Kidney capillary endothelial cell (primary cell): ENCODE measurements at places on chromosomes 16 and 17.
A peak's percentile ranks its signal among the peaks of the same experiment; 100 is the strongest.

- no peak for DNase-seq
Observed at GRCh38 chr16:4689091-4689671, 4.2 kb upstream of the NUDT16L1 start.

DNA sequence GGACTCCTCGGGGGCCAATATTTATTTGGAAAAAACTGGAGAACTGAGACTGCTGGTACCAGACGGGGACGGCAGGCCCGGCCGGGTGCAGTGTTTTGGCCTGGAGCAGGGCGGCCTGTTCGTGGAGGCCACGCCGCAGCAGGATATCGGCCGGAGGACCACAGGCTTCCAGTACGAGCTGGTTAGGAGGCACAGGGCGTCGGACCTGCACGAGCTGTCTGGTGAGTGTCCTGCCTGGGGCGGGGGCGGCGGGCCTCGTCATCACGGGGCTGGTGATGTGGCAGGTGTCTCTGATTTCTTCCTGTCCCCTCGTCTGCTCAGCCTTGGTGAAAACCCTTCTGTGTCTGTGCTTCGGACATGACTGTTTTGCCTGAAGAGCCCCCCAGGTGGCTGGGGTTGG lies 5.7 kb downstream of the METRNL start:
- DNase-seq, result no peak

DNA sequence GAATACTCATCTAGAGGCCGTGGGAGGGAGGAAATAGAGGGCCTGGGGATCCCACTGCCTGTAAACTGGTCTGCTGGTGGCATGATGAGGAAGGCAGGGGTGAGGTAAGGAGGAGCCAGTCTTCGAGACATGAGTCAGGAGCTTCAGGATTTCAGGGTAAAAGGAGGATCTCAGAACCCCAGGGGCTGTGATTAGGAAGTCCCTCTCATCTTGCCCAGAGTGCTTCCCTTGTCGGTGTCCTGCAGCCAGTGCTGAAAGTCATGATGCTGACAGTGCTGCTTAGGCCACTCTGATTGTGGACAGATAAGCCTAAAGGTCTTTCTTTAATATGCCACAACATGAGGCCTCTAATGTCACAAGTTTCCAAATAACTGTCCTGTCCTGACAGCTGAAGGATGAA lies 29.6 kb downstream of the COG4 start:
- no peak for DNase-seq

- no peak for DNase-seq
Observed at GRCh38 chr17:76841776-76842405, 26.3 kb upstream of the MGAT5B start.

- no peak for DNase-seq
Observed at GRCh38 chr17:49618028-49618611, 42.4 kb downstream of the NXPH3 start.

GRCh38 chr17:76174037-76174436 lies 33.0 kb upstream of the FOXJ1 start:
- DNase-seq, result no peak

DNA sequence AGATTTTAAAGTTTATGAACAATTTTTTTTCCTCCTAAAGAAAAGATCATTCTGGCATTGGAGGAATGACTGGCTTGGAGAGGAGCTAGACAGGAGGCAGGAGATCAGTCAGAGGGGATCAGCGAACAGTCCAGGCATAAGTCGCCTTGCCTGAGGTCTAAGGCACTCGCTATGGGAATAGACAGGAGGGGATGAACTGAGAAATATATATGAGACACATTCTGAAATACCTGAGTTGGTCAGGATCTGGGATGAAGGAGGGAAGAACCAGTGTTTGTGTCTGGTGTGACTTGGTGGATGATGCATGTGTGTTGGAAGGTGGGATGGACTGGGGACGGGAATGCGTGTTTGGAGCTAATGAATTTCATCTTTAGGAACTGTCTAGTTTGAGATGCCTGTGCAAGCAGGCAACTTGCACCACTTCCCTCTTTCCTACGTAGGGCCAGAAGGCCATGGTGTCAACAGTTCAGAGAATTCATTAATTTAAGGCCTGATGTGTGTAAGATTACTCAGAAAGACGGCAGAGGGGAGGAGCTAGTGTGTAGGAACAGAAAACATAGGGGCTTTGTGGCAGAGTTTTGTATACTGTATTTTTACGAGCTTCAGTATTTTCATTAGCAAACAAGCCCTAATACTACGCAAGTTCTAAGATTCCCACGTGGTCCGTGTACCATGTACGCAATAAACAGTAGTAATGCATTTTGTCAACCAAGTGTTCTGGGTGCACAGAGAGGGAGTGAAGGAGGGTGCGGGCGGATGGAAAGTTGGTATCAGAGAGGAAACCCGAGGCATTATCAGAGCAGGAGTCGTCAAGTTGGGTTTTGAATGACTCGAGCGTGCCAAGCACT lies 825 bp downstream of the HEATR6 start:
- DNase-seq, result no peak

- DNase-seq, result no peak
Observed at GRCh38 chr17:17063546-17064122, 21.4 kb downstream of the MPRIP start.

- DNase-seq, result no peak
Observed at GRCh38 chr17:81046132-81046769, 11.3 kb downstream of the BAIAP2 start.

DNA sequence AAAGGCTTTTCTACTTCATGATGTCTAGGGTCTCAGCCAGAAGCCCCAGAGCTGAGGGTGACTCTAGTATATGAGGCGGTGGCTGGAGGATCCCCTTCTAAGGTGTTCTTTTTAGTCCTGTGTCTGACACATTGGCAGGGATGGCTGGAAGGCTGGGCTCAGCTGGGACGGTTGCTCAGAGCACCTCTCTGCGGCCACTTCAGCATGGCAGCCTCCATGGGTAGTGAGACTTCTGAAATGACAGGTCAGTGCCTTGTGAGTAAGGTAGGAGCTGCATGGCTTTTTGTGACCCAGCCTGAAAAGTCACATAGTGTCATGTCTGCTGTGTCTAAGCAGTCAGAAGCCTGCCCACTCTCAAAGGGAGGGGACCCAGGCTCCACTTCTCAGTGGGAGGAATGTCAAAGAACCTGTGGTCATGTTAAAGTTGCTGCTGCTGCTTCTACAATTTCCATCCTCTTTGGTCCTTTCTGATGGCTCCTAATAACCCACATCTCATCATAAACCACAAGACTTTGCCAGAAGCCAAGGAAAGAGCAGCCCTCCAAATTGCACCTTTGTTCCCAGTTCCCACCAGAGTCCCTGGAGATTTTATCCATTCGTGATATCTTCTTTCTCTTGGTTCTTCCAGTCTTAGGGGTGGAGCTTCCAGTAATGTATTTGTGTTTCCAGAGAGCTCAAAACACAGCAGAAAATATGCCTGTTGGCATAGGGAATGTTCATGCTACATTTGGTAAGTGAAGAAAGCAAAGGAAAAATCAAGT lies 15.4 kb upstream of the KCNG4 start:
- DNase-seq, result no peak

GRCh38 chr17:82400830-82401229 lies 17.3 kb upstream of the HEXD start:
- no peak for DNase-seq

- DNase-seq, result no peak
Observed at GRCh38 chr16:57479976-57480753, 6.1 kb downstream of the DOK4 start.

GRCh38 chr16:70267516-70267915 lies 15.8 kb upstream of the EXOSC6 start:
- peak; percentile 50 for DNase-seq

DNA sequence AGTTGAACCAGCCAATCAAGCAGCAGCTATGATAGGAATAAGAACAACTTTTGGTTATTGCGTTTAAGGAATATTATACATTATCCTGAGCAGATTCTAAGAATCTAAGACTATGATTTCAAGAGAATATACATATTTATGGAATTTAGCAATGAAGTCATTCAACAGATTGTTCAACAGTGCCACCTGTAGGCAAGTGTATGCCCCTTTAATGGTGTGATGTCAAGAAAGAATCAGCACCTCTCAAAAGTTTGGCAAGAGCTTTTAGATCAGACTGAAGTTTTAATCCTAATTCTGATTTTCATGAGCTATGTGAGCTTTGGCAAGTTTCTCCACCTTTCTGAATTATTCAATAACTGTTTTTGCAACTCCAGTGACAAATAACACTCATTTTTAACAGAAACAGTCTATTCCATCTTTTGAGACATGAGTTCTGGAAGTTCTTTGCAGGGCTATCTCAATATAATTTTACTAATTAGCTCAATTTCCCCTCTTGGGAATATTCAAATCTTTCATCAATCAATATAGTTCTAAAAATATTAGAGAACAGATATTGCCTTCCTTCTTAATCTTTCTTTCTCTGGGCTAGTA lies 474.3 kb upstream of the TOM1L1 start:
- no peak for DNase-seq

DNA sequence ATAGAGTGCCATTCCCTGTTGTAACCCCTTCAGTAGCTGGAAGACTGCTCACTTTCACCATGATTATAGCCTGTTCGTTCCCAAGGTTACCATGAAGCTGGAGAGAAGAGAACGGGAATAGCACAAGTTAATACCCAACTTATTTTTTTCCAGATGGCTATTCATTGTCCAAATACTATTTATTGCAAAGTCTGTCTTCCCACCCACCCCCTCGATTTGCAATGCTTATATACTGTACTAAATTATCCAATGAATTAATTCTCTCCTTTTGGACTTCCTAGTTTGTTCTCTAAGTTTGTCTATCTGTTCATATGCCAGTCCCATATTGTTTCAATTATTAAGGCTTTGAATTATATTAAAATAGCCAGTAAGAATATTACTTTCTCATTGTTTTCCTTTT lies 231.0 kb downstream of the RAB11FIP4 start:
- DNase-seq, result no peak

GRCh38 chr17:63171428-63172393 lies 205.7 kb downstream of the TANC2 start:
- no peak for DNase-seq

GRCh38 chr17:69723741-69724140 lies 309.2 kb downstream of the MAP2K6 start:
- peak; percentile 47 for DNase-seq

GRCh38 chr16:79283578-79283977 lies 317.0 kb downstream of the MAF start:
- no peak for DNase-seq

DNA sequence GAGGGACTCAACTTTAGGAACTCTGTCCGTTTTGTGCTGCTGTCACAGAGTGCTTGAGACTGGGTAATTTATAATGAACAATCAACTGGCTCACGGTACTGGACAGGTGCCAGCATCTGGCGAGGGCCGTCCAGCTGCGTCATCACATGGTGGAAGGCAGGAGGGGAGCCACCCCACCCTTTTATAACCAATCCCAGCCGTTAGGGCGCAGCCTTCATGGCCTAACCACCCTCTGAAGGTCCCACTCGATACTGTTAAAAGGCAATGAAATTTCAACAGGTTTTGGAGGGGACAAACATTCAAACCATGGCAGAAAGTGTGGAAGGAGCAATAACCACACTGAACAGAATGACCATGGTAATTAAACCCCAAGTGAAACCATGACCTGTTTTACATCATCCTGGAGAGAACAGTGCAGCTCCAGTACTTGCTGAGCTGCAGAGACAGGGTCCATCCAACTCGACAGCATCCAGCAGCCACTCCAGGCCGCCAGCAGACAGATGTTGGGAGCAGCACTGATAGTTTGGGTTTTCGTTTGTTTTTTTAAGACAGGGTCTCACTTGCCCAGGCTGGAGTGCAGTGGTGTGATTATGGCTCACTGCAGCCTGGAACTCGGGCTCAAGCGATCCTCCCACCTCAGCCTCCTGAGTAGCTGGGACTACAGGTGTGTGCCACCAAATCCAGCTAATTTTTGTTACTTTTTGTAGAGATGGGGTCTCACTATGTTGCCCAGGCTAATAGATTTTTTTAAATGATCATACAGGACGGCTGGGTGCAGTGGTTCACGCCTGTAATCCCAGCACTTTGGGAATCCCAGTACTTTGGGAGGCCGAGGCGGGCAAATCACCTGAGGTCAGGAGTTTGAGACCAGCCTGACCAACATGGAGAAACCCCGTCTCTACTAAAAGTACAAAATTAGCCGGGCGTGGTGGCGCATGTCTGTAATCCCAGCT lies 11.0 kb downstream of the CHMP6 start:
- DNase-seq, result no peak

DNA sequence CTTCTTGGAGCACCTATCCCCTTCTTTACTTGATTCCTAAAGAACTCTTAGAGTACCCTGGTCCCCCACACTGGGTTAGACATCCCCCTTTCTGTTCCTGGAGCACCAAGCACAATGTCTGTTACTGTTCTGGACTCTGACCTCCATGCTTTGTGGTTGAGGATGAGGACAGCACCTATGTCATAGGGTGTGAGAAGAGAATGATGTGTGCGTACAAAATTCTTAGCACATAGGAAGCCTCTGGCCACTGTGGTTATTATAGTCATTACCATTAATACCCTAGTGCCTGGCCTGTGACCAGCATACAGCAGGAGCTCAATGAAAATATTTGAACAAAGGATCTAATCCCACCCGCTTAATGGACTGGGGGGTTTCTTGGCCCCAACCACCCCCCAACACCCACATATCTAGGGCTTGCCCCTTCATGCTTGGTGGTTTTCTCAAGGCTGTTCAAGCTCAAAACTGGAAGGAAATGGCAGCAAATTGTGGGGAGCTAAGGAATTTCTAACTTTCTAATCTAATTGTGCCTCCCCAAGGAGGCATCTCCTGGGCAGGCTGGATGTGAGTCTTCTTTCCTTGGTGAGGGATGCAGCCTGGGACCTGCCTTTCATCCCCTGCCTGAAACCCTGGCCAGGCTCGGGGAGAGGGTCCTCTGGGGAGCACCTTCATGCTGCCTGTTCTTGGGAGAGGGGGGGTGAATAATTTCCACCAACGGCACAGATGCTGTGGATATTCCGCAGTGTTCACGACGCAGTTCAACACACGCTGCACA lies 1.5 kb upstream of the CMIP start:
- no peak for DNase-seq

GRCh38 chr16:79165506-79165905 lies 435.0 kb downstream of the MAF start:
- no peak for DNase-seq

DNA sequence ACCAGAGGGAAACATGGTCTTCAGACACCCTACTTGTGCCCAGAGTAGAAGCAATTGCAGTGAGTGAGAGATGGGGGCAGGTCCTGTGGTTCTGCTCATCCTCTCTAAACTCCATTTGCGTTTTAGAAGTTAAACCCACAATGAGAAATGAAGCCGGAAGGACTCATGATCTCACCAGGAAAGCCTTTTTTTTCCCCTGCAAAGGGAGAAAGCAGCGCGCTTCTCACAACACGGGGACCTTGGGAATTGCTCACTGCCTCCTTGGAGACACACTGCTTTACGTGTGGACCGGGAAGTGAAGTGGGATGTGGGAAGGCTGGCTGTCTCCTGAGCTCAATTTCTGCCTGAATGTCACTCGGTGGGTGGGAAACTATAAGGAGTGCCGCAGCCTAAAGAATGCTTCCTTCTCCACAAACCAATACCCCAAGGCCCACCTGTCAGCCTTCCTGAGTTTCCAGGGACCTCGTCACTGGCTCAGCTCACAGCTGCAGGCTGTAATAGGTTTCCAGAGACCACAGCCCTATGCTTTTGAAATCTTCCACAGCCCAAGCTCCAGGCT lies 365.4 kb downstream of the XYLT1 start:
- DNase-seq, result peak; percentile 26

DNA sequence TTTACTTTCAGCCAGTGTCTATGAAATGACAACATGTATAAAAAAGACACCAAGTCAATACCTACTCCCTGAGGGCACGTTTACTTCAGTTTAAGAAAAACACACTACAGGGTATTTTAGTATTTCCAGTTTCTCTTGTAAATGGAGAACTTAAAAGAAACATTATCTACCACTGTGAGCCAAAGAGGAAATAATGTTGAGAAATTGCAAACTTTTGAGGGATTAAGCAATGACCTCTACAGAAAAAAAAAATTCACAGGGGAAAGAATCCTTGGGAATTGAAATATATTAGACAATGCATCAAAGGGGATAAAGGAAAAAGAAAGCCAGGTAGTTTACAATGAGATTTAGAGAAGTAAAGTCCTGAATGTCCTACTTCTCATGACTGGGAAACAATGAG lies 126.0 kb downstream of the KCNJ2 start:
- no peak for DNase-seq
